ENCODE measurements at places on chromosomes 11 and 22.

- no peak for DNase-seq
These were observed 96.1 kb downstream of the MAML2 start for GRCh38 chr11:96246718-96247552.

DNA sequence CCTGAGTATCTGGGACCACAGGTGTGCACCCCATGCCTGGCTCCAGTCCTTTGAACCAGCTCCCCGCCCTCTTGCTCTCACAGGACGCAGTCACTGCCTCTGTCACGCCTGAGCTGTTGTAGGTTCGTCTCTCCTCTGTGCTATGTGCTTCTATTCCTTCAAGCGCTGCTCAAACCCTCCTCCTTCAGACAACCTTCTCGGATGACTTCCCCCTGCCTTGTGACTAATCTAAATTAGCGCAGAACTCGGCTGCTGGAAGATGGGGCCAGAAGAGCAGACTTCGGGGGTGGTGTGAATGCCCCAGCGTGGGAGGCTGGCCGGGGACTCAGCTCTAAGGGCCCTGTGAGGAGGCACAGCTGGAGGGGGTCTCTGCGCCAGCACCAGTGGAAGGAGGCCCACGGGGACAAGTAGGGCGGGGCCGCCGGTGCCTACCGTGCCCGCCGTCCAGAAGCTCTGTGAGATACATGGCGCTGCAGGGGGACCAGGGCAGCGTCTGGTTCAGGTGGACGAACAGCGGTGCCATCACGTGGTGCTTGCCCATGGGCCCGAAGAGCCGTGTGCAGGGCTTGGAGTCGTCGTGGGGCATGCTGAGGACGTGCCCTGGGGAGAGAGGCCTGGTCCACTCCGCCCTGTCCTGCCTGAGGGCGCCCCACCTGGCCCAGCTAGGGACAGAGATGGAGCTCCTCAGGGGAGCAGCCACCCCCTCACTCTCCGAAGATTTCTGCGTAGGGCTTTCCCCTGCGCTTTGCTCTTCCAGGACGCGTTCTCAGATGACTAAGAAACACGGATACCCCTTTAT, 12.5 kb downstream of the ADAMTS8 start:
- DNase-seq = no peak

GRCh38 chr11:73980001-73980961, 2.4 kb downstream of the UCP2 start:
- peak; percentile 95 for DNase-seq

DNA sequence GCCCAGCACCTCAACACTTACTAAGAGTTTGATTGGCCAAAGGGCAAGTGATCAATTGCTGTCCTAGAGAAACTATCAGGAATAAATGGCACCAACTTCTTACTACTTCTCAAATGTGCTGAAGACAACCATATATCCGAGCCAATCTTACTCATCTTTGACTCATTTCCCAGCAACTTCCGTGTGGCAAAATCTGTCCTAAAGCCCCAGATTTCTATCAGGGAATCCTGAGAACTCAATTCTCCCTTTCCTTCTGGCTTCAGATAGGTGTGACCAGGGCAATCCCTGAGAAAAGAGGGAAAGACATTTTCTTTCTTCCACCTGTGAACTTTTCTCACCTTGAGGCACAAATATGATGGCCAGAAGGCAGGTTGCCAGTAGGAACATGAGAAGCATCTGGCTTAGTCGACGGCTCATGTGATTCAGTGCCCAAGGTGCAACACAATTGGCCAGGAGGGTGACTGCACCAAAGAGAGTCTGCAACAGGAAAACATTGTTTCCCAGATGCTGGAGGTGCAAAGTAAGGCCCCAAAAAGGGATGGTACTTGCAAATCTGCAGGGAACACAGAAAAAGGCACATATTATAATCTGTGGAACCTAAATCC, 21.8 kb upstream of the SLC22A24 start:
- no peak for DNase-seq

- DNase-seq = no peak
These were observed 108.8 kb downstream of the PPP6R3 start for GRCh38 chr11:68569357-68569756.

DNA sequence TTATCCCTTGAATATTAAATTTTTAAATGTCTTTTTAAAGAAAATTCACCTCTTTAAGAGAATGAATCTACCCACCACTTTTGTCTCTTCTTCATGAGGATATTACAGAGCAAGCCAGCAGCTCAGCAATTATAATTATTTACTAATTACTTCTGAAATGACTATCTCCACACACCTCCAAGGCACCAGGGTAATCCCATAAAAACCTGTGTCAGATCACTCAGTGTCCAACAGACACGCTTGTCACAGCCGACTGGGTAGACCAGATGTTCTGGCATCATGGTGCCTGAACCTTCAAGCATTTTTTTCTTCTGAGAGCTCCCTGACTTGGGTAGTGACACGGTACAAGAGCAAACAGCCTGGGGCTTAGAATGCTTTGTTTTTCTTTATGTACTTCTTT, 61.4 kb downstream of the EFCAB6 start:
- no peak for DNase-seq

DNA sequence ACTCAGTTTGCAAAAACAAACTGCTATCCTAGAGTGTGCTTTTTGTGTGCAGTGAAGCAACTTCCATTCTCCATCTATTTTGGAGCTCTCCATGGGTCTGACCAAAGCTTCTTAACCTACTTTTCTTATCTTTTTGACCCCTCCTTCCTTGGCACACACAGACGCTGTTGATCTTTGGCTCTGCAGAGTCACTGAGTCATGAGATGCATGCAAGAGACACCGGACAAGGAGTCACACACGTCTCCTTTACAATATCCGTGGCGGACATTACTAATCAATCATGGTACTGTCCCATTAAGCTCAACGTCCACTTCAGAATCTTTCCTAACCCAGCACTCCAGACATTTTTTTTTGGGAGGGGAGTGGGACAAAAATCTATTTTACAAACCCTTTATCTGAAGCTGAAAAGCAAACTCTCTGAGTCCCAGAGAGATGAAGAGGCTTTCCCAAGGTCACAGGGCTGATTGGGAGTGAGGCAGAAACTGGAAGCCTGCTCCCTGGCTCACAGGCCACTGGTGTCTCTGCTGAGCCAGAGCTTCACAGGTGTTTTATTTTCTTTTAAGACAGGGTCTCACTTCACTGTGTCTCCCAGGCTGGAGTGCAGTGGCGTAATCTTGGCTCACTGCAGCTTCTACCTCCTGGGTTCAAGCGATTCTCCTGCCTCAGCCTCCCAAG, 165.8 kb upstream of the SYT13 start:
- no peak for DNase-seq

DNA sequence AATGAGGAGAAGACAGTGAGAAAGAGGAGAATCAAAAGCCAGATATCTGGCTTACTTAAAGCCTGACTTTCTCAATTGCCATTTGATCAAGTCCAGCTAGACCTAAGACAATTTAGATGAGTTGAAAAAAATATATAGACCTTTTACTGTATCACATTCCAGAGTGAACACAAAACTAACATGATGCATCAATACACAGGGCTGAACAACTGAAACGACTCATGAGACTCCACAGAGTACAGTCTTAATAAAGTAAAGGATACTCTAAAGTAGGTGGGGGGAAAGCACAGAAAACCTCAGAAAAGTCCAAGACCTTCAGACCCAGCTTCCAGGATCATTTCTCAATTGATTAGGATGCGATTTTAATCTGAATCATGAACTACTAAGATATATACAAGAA, 95.3 kb upstream of the OR9G4 start:
- DNase-seq = no peak

- no peak for DNase-seq
These were observed 172.5 kb downstream of the MN1 start for GRCh38 chr22:27628891-27629631.

DNA sequence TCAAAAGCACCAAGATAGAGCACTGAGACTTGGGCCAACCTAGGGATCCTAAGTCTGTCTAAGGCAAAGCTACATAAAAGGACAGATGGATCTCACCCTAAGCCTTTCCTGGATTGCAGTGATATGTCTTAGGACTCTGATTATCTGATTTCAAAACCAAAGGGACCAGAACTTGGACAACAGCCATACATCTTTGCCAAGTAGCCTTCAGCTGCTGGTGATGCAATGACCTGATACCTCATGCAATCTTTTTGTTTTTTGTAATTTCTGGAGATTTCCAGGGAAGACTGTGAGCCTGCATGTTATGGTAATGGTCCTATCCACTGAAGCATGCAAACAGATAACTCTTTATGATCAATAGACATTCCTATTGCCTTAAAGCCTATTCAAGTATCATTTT, 230.4 kb upstream of the MTNR1B start:
- peak; percentile 9 for DNase-seq

GRCh38 chr11:112581747-112582146, 321.1 kb upstream of the PLET1 start:
- DNase-seq = no peak

Data from erythroblast (primary cell).